ENCODE measurements at places on chromosomes 3 and 15.

DNA sequence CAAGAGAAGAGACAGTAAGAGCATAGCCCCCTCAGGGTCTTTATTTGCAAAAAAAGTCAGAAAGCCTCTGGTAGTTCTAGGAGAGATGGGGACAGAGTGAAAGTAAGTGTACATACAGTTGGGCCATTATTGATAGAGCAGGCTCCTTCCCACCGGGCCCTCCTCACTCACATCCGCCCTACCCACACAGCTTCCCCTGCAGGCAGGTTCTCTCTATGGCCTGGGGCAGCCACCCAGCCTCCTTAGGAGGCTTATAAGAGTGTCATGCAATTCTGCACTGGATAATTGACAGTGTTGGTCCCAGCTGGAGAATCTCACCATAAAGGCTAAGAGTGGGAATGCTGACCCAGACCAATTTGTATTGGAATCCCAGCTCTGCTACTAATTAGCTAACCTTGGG, 49.5 kb downstream of the SLC30A4 start:
- DNase-seq, result no peak

DNA sequence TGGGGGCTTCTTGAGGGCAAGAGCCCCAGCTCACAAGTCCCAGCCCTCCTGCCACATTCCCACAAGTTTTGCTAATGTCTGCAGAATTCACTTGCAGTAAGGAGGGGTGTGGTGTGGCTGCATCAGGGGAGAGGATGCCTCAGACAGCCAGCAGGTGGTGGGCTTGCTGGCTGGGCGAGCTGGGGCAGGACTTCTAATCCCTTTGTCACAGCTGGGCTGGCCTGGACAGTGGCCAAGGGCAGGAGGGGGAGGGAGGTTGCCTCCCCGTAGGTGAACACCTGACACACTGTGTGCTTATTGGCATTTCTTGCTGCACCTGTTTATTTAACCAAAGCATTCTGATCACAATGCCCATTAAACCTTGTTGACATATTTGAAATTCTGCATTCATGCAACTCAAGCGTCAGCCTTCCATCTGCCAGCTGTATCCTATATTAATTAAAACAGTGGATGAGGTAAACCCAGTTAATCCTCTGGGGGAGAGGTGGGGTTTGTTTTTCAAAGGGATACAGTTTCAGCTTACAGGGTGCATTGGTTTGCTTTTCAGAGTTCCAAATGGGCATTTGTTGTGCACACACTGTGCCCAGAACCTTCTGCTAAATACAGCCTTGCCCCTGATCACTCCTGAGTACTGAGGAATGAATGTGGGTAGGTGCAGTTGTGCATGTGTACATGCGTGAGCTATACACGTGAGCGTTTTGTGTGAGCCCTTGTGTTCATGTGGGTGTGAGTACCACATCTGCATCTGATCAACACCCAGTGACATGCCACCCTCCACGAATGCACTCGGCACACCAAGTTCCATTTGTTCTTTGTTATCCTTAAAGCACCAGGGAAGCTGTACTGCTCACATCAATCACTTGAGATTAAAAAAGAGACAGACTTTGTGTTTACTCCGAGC, 268.7 kb downstream of the XXYLT1 start:
- peak; percentile 22 for DNase-seq

DNA sequence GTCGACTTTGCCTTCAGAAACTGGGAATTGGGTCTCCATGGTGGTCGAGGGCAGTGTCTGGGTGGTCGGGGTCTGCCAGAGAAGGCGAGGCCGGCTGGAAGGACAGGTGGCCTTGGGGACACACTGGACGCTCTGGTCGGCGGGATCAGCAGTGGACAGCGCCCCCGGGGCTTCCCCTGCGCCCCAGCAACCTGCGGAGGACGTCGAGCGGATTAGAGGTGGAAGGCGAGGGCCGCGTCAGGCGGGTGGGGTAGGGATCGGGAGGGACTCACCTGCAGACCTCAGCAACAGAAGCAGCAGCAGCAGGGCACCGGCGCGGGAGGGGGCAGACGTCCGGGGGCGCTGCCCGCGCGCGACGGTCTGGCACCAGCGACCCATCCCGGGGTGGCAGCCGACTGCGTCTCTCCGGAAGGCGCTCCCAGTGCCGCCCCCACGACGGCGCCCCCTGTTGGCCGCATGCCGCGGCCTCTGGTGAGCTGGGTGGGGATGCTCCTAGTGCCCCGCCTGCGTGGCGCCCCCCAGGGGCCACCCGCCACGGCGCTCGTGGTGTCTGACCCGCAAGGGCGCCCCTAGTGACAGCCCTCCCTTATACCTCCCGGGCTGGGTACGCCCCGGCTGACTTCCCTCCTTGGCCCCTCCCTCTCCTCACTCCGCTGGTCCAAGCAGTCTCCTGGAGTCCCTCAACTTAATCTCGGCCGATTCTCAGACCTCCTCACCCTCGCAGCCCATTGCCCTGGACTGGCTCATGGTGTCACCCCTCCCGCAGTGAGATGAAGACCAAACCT, at the start of gene PRSS50:
TSS of gene PRSS50 (minus strand) at position 423 of the 785 bp plus-strand sequence. CDS start at position 378, 45 bp downstream.
- DNase-seq, result peak; percentile 16

- no peak for DNase-seq
Measured at GRCh38 chr3:49081429-49081828, 12.4 kb downstream of the QRICH1 start.

- no peak for DNase-seq
Measured at GRCh38 chr15:89400782-89401545, 66.3 kb upstream of the POLG start.

- no peak for DNase-seq
Measured at GRCh38 chr15:55802600-55803376, 59.8 kb upstream of the PRTG start.

- DNase-seq, result no peak
Measured at GRCh38 chr3:177823701-177824189, 626.5 kb upstream of the TBL1XR1 start.

GRCh38 chr3:126954141-126954842, 28.6 kb upstream of the PLXNA1 start:
- no peak for DNase-seq

DNA sequence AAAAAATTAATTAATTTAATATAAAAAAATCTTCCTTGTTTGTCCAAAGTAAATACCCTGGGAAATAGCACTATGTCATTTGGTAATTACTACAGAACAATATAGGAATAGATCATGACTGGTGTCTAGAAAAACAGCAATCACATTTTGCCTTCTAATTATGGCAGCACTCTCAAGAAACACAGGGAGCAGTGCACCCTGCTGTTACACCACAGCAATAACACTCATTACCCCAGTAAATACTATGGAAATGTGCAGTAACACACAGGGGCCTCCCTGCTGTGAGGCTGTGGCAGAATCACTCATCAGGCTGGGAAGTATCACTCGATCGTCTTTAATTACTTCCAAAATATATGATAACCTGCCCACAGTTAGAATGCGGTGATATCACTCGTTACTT, 646.0 kb downstream of the TUSC7 start:
- no peak for DNase-seq

DNA sequence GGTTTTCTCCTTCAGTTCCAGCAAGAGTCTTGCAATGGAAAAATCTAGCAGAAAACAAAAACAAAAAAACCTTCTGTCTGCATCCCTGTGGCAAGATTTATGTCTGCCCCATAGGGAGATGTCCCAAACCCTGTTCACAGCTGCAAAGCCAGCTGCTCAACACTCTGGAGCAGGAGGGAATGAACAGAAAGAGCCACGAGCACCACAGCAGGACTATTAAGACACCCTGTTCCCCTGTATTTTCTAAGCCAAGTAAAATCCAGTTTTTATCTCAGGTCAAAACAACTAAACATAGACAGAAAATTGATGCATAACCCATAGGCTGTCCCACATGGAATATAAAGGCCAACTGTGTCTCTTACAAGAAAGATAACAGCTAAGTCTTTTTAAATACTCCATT, 357.9 kb downstream of the LSAMP start:
- DNase-seq, result no peak

GRCh38 chr15:73928241-73928579, 1.9 kb downstream of the LOXL1 start:
- no peak for DNase-seq

DNA sequence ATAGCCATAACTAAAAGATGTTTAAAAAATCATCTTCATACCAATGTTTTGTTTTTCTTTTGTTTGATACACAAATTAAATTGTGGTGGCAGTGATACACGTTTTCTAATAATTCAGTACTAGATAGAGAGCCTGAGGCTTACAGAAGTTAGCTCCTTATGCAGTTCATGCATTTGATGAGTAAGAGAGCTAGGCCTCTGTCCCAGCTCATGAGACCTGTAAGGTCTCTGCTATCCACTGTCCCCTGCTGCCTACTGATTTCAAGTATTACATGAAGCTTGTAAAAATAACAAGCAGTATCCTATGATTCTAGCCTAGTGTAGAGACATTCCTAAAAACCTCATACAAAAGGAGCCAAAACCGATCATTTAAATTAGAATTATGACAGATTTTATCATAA, 144.5 kb downstream of the MBNL1 start:
- DNase-seq, result no peak

GRCh38 chr3:13825311-13825579, 54.6 kb downstream of the WNT7A start:
- DNase-seq, result no peak

DNA sequence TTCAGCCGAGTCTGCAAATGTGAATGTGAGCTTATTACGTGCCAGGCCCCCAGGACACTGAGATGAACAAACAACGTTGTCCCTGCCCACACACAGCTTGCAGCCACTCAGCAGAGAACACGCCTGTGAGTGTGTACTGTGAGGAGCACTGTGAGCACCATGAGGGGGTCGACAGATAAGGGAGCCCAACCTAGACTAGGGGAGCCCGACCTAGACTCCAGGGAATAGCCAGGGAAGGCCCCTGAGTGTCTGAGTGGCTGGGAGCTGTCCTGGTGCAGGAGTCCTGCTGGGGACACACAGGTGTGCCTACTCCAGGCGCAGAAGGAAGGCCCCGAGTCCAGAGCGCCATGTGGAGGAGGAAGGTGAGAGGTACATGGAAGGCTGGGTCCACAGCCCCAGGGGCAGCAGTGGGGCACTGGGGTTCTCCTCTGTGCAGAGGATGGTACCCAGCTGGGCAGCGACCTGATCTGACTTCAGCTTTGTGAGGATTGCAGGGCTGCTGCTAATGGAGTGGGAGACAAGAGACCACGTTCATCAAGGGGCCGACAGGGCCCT, 36.5 kb downstream of the MGLL start:
- DNase-seq, result no peak

- DNase-seq, result peak; percentile 47
Measured at GRCh38 chr3:169812332-169813235, at the start of the genes LRRC34 and LRRIQ4. Gene LRRC34 (minus strand): TSS chr3:169812904. CDS start chr3:169812548, 356 bp downstream. Gene LRRIQ4 (plus strand): TSS chr3:169812870. CDS start chr3:169821922, 9,052 bp downstream.

DNA sequence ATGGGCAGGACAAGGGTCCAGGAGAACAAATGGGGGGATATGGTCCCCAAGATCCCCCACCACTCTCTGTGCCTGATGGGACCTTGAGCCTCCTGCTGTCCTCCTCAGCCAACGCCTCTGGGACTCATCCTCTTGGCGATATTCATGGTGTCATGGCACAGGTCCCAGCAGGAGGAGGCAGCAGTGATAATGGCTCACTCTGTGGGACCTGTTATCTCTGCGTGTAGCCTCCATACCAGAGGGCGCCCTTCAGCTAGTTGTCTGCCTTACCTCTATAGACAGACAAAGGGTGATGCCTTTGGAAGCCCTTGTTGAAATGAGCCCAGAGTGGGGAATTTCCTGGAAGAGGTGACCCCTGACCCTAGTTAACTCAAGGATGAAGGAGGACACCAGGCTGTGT, 7.4 kb downstream of the ZBTB47 start:
- DNase-seq, result no peak
